ENCODE measurements at places on chromosomes 12 and 14.
A peak's percentile ranks its signal among the peaks of the same experiment; 100 is the strongest.

DNA sequence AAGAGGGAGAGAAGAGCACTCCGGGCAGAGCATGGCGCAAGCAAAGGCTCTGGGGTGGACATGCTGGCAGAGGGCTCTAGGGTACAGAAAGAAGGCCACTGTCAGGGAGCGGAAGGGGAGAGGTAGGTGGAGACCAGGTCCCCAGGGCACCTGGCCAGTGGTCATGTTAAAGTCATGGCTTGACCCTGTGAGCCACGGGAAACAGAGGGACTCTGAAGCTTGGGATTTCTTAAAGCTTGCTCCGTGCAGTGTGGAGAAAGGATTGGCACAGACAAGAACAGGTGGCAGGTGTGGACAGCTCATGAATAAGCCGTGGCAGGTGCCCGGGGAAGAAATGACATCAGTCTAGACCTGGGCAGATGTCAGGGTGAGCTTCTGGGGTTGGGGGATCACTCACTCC lies 413.8 kb downstream of the BCL11B start:
- DNase-seq, result no peak

DNA sequence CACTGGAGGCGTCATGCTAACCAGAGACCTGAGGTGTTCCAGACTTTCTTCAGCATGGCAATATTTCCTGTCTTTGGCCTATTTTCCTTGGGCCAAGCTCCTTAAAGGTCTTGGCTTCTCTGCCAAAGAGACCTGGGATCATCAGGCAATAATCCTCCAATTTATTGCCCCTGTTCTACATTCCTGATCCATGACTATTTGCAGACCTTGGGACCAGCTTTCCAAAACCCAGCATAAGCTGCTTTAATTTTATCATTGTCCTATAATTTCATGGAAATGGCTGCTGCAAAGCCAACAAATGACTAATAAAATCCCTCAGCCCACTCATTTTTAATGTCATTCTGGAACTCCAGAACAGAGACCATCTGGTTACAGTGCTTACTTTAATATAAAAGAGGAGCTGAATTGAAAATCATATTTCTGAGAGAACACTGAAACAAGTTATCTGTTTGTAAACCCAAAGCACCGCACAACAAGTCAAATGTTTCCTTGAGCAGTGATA lies 166.9 kb upstream of the BTG1 start:
- DNase-seq, result no peak

GRCh38 chr14:69632593-69633151 lies 21.3 kb downstream of the SUSD6 start:
- peak; percentile 27 for DNase-seq

GRCh38 chr14:54025661-54026060 lies 69.0 kb upstream of the BMP4 start:
- peak; percentile 16 for DNase-seq

DNA sequence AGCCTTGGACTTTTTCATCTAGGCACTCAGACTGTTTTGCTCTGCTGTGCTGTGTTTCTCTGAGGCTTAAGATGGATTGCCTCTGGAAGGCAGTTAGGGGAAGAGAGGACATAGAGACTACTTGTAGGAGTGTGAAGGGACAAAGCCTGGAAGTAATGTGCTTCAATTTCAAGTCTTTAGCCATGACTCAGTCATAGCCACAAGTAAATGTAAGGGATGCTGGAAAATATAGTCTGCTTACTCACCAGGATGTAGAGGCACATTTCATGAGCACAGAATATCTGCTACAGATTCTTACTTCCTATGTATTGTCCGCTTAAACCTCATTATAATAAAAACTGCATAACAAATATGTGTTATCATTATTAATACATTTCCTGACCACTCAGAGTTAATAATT lies 794.3 kb upstream of the NOVA1 start:
- DNase-seq, result no peak

GRCh38 chr14:98932431-98933325 lies 339.3 kb downstream of the BCL11B start:
- no peak for DNase-seq

DNA sequence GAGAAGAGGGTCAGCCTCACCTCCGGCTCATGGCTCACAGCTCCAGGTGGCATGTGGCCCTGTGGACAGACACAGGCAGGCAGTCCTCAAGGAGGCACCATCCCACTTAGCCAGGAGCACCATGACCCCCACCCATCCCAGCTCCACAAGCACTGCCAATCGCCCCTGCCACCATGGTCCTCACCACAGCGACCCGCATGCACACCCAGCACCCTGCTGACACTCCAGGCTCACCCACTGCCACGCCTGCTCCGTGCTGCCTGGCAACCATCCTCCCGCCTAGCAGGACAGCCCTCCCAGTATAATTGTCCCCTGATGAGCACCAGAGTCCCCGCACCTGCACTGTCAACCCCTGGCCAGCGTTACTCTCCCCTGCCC lies 50.9 kb downstream of the TRPV4 start:
- DNase-seq, result no peak

- DNase-seq, result no peak
These were observed 13.1 kb upstream of the ANKS1B start for GRCh38 chr12:99997806-99998205.

DNA sequence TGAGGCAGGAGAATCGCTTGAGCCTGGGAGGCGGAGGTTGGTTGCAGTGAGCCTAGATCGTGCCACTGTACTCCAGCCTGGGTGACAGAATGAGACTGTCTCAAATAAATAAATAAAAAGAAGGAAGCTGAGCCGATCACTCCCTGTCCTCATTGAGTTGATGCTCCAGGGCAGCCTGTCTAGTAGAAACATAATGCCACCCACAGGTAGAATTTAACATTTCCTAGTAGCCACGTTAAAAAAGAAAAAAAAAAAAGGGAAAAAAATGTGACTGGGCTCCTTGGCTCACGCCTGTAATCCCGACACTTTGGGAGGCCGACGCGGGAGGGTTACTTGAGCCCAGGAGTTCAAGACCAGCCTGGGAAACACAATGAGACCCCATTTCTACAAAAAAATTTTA lies 135.7 kb downstream of the SCARB1 start:
- peak; percentile 47 for DNase-seq

DNA sequence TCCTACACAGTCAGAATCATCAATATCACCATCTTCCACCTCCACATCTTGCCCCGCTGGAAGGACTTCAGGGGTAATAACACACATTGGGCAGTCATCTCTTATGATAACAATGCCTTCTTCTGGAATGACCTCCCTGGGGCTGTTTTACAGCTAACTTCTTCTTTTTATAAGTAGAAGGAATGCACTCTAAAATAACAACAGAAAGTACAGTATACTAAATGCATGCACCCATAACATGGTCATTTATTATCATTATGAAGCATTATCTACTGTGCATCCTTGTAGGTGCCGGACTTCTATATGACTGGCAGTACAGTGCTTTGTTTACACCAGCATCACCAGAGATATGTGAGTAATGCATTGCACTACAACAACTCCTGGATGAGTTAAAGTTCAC lies 19.0 kb upstream of the NUAK1 start:
- no peak for DNase-seq

All from hematopoietic multipotent progenitor cell treated with erythropoietin and hydrocortisone succinate and interleukin-3 and kit ligand, for 4 days (in vitro differentiated cells).